ENCODE measurements at places on chromosomes 6 and 20.

- no peak for DNase-seq
Observed at GRCh38 chr20:18276821-18277220, 11.5 kb upstream of the ZNF133 start.

GRCh38 chr6:51989789-51990188, 97.6 kb downstream of the PKHD1 start:
- no peak for DNase-seq

- no peak for DNase-seq
Observed at GRCh38 chr6:1945235-1945832, 300.1 kb downstream of the GMDS start.

DNA sequence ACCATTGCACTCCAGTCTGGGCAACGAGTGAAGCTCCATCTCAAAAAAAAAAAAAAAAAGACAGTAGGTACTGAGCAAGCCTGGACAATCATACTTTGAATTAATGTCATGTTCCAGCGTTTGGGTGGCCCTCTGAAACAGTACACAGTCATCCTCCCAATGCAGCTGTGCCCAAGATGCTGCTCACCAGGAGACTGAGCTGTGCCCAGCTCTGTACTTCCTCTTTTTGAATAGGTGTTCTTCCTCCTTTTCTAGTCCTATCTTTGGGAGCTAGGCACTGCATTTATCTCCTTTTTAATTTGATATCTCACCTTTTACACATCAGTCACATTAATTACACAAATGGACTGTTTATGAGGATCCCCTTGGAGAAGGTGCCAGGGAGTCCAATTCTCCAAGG, 101.5 kb downstream of the RPP40 start:
- no peak for DNase-seq

DNA sequence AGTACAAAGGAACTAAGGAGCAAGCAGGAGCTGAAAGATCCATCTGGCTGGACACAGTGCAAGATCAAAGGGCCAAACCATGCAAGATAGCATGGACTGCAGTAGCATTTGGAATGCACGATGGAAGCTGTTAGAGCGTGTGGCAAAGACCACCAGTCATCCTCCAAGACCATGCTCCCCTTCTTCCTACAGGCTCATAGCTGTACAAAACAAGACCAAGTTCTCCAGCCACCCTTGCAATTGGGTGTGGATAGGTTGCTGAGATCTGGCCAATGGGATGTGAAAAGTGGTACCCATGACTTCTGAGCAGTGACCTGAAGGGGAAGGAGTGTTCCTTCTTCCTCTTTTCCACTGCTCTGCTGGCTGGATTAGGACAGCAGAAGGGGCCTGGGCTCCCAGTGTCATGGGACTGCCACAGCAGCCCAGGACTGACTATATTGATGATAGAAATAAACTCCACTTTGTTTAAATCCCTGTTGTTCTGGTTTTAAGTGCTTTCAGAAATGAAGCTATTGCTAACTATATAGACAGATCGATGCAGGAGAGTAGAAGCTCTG, 64.9 kb downstream of the SLC22A23 start:
- no peak for DNase-seq

- no peak for DNase-seq
Observed at GRCh38 chr6:106886922-106887797, 87.4 kb downstream of the CD24 start.
